Stimulated activated CD8-positive, alpha-beta memory T cell treated with anti-CD3 and anti-CD28 coated beads, Interleukin-12 subunit alpha, Interleukin-12 subunit beta, amount 100 ng/mL, for 1 hour (primary cell): ENCODE measurements at places on chromosomes 3 and 15.

DNA sequence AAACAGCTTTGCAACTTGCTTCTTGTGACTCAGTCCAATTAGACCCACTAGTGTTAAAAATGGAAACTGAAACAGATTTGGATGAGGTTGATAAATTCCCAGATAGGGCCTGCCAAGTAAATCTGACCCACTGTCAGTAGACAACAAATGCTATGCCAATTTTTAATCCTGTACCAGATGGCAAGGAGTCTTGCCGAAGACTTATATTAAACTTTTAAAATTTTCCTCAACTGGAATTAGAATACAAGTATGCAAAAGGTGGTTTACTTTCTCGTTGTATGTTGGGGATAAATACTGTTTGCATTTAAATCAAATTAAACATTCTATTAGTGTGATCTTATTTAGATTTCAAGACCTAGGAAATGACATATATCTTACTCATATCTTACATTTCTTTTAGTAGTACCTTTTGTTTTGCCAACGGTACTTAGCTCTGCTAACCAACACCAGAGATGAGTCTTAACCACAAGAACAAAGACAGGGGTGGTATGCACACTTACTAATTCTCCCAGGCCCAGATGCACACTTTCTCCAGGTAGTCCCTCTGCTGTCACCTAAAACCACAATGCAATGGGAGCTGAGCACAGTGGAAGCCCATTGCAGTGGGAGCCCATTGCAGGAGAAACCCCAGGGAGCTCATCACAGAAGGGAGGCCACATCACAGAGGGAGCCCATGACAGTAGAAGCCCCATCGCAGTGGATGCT is 77.8 kb downstream of the WWTR1 start:
- DNase-seq: no peak

- no peak for DNase-seq
Observed at GRCh38 chr3:107679921-107680320, 157.2 kb downstream of the BBX start.

- no peak for DNase-seq
Observed at GRCh38 chr3:29619676-29620075, 338.8 kb downstream of the RBMS3 start.

GRCh38 chr15:55977231-55977630 is 16.2 kb downstream of the NEDD4 start:
- no peak for DNase-seq

GRCh38 chr3:157414861-157415260 is 21.8 kb upstream of the PTX3 start:
- no peak for DNase-seq

DNA sequence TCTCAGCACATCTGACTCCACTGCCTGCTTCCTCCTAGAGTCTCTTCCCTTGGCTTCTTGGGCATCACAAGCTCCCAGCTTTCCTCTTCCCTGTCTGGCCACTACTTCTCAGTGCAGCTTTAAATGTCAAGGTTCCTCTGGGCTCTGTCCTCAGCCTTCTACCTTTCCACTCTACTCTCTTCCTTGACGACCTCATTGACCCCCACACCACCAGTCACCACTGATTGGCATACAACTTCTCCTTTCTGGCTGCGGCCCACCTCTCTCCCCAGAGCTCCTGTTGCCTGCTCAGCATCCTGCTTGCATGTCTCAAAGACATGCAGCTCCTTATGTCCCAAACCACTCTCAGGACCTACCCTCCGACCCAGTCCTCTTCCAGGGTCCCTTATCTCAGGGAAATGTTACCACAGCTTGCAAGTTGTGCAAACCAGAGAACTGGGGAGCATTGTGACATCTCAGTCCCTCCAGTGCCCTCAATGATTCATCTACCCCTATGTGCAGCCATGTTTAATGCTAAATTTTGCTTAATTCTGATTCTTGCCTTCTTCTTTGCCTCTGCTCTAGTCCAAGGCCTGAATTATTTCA is 49.9 kb downstream of the TRPM1 start:
- DNase-seq: no peak

GRCh38 chr3:146517684-146518435 is 26.5 kb downstream of the PLSCR1 start:
- DNase-seq: no peak

DNA sequence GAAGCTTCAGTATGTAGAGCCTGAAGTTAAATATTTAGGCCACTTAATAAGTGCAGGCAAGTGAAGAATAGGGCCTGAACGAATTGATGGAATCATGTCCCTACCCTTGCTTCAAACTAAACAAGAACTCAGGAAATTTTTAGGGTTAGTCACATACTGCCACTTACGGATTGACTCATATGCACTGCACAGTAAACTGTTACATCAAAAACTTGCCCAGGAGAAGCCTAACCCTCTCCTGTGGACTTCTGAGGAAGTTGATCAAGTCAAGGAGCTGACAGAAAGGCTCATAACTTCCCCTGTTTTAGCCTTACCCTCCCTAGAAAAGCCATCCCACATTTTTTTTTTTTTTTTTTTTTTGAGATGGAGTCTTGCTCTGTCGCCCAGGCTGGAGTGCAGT is 20.6 kb upstream of the KBTBD12 start:
- DNase-seq: no peak

DNA sequence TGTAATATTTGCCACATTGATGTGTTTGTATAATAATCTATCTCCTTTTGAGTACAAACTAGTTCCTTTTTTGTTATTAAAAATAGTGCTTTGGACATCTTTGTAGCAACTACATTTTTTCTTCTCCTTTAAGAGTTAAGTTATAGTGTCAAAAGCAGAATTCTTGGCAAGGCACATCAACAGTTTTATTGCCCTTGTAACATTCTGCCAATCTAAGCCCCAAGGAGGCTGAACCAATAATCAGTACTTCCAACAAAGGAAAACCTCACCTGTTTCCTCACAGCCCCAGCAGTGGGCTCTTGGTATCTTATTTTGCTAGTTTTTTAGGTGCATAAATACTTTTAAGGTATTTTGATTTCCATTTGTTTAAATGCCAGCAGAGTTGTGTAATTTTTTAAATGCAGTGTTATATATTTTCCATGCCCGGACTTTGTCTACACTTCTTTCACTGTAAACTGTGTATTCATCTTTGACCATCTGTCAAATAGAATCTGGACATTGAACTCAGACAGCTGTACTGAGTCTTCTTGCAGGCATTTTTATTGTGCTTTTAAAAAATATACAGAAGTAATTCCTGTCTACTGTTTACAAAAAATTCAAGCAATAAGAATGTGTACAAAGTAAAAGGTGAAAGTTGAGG is 101.0 kb downstream of the MYLK start:
- no peak for DNase-seq

GRCh38 chr15:99911816-99912215 is 178.6 kb upstream of the LYSMD4 start:
- no peak for DNase-seq

DNA sequence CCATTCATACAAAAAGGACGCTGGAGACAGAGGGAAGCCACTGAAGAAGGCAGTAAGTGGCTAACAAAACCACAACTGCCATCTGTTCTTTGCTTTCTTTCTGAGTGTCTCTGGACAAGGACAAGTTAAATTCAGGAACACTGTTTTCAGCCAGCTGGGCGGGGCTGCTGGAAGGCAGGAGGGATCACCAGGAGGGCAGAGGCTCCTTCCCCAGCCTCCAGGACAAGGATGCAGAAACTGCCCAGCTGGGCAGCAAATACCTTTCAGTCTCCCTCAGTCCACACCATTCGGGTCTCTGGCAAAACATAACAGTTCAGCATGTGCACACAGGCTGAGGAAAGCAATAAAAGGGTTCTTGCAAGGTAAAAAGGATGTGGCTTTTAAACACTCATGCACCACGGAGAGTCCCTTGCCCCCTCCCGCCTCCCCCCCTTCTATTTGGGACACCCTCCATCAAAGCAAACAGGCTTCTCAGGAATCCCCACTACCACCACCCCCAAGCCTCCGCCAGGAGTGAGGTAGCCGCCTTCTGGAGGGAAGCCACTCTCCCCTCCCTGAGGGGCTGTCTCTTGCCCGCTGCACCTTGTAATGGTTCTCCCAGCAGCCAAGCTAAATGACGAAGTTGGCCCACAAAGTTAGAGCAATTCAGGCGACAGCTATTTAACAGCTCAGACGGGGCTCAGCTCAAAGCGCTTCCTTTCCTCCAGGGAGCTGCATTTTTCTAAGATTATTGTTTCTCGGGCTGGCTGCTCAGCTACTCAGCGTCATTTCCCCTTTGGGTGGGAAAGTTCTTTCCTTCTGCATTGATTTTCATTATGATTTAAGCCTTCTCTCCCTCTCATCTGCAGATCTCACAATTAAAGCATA is 3.8 kb downstream of the HEG1 start:
- DNase-seq: peak; percentile 52

DNA sequence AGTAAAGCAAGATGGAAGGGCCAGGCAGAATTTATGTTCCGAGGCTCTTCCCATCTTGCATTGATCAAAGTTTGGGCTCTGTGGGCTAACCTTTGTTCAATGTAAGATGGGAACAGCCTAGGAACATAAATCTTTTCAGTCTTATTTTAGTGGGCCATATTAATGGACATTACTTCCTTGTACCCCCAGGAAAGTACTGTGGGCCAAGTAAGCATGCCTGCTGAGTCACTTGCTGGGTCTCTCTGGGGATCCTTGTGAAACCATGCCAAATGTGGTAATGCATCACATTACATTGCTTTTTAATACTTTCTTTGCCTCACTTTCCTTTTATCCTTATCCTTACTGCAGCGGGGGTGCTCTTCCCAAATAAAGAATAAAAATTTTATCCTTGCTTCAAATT is 349.5 kb upstream of the POU1F1 start:
- no peak for DNase-seq

GRCh38 chr3:167710552-167710951 is 24.1 kb downstream of the PDCD10 start:
- no peak for DNase-seq

DNA sequence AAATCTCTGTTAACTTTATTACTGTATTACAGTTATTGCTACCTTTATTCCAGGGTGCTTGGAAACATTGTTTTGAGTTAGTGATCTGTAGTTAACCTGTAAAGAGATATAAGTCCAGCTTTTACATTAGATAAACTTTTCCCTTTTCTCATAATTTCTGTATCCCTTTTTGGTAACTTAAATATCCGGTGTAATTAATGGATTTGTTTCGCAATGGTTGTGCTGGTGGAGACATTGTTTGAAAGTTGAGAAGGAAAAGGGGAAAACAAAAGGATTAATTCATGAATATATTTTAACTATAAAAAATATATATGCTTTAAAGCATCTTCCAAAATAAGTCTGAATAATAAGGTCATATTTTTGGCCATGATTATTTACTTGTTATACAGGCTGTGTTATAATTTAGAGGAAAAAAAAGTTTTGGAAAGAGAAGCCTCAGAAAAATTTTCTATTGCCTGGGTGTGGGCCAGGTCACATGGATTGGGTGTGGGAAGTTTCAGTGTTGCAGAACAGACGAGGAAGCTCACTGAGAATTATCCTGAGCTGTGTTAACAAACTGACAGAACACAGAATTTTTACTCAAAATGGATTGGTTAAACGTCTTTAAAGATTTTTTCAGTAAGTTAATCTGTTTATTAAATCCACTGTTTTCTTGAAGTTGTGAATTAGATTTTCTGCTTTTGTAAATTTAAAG is 27.7 kb upstream of the IL20RB start:
- no peak for DNase-seq

- no peak for DNase-seq
Observed at GRCh38 chr15:83198476-83198875, 9.1 kb downstream of the HDGFL3 start.

DNA sequence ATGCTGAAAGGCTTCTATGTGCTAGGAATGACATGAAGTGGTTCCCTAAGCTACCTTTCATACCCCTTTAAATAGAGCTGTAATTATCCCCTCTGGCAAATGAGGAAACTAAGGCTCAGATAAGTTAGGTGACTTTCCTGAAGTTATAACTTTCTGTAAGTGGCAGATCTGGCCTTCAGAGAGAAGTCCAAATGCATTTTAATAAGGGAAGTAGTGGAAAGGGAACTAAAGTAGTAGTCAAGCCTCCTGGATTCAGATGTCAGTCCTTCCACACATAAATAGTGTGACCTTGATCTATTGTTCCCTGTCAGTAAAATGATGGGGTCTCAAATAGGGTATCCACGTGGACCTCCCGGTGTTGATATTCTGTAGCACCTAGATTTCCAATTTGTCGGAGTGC is 277.7 kb downstream of the EDEM1 start:
- DNase-seq: no peak

DNA sequence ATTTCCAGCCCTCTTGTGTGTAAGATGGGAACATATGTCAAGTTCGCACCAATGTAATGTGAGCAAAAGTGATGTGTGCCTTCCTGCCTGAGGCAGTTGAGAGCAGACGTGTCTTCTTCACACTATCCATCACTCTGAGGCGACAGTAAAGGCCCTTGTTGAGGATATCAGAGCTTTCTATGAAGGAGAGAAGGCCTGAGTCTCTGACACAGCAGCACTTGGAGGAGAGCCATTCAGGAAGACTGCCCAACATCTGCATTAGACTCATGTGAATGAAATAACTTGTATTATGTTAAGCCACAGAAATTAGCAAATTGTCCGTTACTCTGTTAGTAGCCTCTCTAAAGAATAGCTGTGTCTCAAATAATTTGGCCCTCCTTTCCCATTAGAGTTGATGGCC is 108.8 kb upstream of the CCDC54 start:
- DNase-seq: no peak

- DNase-seq: no peak
Observed at GRCh38 chr15:78052001-78052401, 25.5 kb downstream of the TBC1D2B start.

DNA sequence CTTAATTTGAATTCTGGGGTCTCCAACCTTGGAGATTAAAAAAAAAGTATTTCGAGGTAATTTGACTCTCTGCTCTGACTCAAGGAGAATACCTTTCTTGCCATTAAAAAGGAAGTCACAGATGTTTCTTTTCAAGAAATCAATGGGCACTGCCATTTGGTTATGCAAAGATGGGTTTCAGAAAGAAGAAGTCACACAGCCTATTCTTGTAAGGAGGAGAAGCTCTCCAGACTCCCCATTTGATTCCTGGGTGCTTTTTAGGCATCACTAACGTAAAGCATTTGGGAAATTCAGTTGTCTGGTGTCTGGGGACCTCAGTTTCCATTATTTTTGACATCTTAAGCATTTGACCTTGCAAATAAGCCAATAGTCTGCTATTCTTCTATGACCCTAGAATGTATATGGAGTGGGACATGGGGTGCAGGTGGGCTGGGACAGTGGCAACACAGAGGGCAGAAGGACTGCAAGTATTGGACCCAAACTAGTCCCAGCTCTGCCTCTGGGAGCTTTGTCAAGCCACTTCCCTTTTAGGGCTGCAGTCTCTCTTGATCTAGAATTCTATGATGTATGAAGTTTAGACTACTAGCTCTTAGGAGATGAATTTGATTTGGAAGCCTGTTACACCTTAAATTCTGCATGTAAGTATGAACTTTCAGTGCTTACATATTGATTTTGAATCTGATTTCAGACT is 27.8 kb downstream of the IL5RA start:
- DNase-seq: no peak

GRCh38 chr15:68768321-68768720 is 52.4 kb downstream of the ANP32A start:
- no peak for DNase-seq

GRCh38 chr3:112390783-112391641 is 58.1 kb downstream of the CD200 start:
- no peak for DNase-seq

DNA sequence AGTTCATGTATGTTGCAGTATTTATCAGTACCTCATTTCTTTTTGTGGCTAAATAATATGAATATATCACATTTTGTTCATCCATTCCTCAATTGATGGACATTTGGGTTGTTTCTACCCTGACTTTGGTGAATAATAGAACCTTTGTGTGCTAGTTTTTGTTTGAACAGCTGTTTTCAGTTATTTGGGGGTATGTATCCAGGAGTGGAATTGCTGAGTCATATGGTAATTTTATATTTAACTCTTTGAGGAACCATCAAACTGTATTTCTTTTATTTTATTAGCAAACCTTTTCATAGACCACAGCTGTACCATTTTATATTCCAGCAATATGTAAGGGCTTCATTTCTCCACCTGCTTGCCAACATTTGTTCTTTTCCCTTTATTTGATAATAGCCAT is 38.4 kb upstream of the RBM5 start:
- no peak for DNase-seq
